ENCODE measurements at places on chromosomes 2 and 18.

GRCh38 chr2:176268976-176269318, 295 bp upstream of the MTX2 start:
- peaks cover 21% of the 10 kb centered on the region for H3K4me1 ChIP-seq
- DNase-seq: no peak
- peaks cover 5% of the 10 kb centered on the region for H3K27me3 ChIP-seq
- H3K36me3 ChIP-seq: no peaks in the 10 kb centered on the region
- 0 out of 2 replicates have a peak overlapping the region, but pooled peaks have one; percentile 83 for H3K27ac ChIP-seq
- H3K4me3 ChIP-seq: peak overlapping the region; percentile 97

DNA sequence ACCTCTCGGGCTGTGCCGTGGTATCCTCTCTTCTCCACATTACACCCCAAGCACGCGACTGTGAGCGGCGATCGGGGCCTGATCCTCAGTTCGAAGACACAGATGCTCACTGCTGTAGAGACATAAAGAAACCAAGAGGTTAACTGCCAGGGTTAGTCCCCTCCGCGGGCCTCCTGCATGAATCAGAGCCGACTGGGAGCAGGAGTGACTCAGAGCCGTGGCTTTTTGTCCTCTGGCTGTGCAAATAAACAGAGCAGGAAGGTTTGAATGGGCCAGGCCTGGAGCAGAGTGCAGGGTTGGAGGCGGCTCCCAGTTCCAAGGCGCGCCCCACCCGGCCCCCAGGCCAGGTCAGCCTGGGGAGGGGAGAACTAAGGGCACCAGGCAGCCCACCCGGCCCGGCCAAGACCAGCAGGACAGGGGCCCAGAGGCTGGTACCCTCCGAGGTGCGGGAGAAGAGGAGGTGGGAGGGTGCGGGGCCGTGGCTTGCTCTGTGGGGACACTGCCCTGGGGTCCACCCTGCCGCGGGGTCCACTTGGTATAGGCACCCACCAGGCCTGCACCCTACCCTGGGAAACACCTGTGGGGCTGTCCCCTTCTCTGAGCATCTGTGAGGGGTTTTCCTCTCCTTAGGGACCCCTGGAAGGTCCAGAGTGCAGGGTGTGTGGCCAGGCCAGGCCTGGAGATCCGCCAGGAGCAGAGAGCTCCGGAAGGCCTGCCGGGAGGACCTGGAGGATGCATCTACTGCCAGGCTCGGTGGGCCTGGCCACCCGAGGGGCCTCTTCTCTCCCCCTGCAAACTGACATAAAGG, 16.5 kb downstream of the TWIST2 start:
- H3K36me3 ChIP-seq: peaks cover 26% of the 10 kb centered on the region
- peak; percentile 100 for DNase-seq
- peak overlapping the region; percentile 82 for H3K4me3 ChIP-seq
- H3K27ac ChIP-seq: peak overlapping the region; percentile 98

GRCh38 chr2:126715111-126715510, 59.2 kb downstream of the GYPC start:
- H3K4me1 ChIP-seq: peaks cover 6% of the 10 kb centered on the region
- no peaks in the 10 kb centered on the region for H3K36me3 ChIP-seq
- peaks cover 9% of the 10 kb centered on the region for H3K27me3 ChIP-seq
- no peak for DNase-seq
- no peak overlapping the region for H3K4me3 ChIP-seq

DNA sequence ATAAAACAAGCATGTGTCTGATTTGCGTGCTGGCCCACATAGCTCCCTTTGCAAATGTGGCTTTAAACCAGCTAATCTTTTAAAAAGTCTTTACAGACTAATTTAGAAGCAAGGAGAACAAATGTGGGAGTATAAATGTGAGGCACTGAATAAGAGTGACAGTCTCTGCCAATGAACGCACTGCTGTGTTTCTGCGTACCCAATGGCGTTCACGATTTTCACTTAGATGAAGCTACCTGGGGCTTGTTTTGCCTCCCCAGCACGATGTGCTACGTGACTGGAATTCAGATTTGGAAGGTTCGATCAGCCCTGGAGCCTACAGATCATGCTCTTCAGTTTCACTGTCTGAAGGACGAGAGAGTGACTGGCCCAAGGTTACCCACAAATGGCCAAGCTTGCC, 10.8 kb upstream of the CRACDL start:
- H3K4me3 ChIP-seq: no peak overlapping the region
- H3K27me3 ChIP-seq: peaks cover 20% of the 10 kb centered on the region
- DNase-seq: no peak
- no peaks in the 10 kb centered on the region for H3K4me1 ChIP-seq

DNA sequence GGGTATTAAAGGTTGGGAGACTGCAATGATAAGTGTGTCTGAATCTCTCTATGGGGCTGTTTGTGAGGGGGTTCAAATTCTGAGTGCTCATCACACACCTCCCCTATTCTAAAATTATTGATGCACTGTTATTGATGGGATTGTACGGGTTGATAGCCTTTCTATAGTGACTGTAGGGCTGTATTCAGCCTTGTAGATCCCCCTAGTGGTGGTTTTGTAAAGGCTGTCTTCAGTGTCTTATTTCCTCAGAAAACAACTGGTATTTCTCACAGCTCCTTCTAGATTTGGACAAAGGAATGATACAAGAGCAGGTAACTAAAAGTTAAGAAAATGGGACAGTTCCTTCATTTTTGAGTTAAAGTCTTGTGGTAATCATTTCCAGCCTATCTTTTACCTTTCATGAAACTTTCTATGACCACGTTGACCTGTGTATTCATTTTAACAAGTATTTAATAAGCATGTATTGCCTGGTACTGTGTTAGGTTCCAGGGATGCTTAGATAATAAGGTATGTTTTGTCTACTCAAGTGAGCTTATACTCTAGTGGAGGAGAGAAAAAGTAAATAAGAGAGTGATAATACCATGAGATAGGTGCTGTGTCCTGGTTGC, 21.2 kb downstream of the SMAD4 start:
- no peak overlapping the region for H3K27ac ChIP-seq
- peaks cover 13% of the 10 kb centered on the region for H3K4me1 ChIP-seq
- DNase-seq: peak; percentile 43
- H3K4me3 ChIP-seq: no peak overlapping the region

DNA sequence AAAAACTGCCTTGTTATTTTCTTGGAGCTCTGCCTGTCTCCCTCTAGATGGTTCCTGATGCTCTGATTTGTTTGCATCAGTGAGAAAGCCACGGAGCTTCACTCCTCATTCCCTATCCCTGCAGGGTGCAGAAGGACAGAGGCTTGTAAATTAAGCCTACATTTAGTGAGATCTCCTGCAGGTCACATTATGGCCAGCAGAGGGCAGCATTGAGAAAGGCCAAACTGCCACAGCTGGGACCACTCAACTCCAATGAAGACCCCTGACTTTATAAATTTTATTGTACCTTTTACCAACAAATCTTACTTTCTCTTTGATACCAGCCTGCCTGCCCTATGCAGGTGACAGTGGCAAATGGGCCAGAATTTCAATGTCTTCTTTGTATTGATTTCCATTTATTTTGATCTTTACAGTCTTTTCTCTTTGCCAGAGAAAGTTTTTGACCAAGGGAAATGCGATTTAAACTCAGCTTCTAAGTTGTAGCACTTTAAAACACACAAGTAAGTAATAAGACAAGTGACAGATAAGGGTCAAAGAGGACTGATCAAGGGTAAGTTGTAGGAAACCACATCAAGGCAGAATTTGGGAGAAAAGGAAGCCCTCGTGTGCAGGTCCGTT, 1029.1 kb upstream of the KLHL29 start:
- H3K4me3 ChIP-seq: no peak overlapping the region
- DNase-seq: no peak
- no peaks in the 10 kb centered on the region for H3K27me3 ChIP-seq
- no peak overlapping the region for H3K27ac ChIP-seq
- no peaks in the 10 kb centered on the region for H3K36me3 ChIP-seq

DNA sequence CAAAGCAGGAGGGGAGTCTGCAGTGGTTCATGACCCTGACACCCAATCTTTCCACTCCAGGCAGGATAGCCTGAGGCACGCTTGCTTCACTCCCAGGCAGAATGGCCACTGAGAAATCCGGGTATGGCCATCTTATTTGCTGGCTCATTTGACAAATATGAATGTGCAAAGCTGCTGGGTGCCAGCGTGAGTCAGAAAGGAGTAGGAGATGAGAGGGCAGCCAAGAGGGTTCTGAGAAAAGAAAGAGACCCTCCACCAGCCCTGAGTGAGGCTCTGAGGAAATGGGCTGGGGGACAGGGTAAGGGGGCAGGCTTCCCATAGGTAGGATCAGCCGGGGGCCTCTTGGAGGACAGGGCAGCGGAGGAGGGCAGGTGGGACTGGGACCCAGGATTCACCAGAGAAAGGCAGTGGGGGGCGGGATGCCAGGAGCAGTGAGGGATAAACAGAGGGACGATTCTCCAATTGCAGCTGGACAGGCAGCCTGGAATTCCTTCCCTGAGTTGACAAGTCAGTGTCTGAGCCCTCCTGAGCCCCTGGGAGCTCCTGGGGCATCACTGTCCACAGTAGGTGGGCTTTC, 15.2 kb downstream of the RAMP1 start:
- H3K36me3 ChIP-seq: no peaks in the 10 kb centered on the region
- H3K27me3 ChIP-seq: peaks cover 7% of the 10 kb centered on the region
- DNase-seq: peak; percentile 92
- peak overlapping the region; percentile 66 for H3K4me3 ChIP-seq
- H3K4me1 ChIP-seq: peaks cover 32% of the 10 kb centered on the region
- peak overlapping the region; percentile 91 for H3K27ac ChIP-seq

DNA sequence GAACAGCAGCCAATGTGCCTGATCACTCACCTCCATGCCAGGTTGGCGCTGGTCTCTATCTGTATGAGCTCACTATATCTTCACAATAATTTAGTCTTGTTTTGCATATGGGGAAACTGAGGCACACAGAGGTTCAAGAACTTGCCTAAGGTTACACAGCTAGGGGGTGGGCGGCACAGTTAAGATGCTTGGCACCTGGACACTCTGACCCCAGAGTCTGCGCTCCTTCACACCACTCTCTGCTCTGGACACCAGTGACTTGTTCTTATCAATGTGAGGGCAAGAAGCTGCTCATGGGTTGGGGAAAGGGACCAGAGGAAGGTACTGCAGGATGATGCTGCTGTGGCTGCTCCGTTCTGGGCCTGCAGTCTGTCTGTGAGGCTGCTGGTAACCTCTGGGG, 27.1 kb downstream of the FBLN7 start:
- peaks cover 3% of the 10 kb centered on the region for H3K27me3 ChIP-seq
- no peak overlapping the region for H3K4me3 ChIP-seq
- H3K4me1 ChIP-seq: peaks cover 11% of the 10 kb centered on the region
- DNase-seq: no peak
- no peak overlapping the region for H3K27ac ChIP-seq

DNA sequence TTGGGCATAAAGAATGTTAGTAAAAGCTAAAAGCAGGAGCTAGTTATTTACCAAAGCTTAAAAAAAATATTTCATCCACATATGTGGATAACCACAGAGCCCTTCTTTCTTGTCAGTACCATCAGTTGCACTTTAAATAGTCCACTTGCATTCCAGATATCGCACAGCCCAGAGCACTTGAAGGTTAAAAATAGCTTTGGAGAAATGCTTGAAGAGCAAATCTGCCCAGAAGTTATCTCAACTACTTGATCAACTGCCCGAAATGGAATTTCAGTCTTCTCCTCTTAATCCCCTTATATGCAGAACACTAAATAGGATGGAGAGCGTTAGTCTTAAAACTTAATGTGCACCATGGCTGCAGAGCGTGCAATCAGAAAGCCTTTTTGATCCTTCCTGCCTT, 148.3 kb downstream of the PLEKHA3 start:
- H3K27ac ChIP-seq: no peak overlapping the region
- H3K4me3 ChIP-seq: no peak overlapping the region
- H3K27me3 ChIP-seq: peaks cover 8% of the 10 kb centered on the region
- H3K36me3 ChIP-seq: no peaks in the 10 kb centered on the region
- no peaks in the 10 kb centered on the region for H3K4me1 ChIP-seq

DNA sequence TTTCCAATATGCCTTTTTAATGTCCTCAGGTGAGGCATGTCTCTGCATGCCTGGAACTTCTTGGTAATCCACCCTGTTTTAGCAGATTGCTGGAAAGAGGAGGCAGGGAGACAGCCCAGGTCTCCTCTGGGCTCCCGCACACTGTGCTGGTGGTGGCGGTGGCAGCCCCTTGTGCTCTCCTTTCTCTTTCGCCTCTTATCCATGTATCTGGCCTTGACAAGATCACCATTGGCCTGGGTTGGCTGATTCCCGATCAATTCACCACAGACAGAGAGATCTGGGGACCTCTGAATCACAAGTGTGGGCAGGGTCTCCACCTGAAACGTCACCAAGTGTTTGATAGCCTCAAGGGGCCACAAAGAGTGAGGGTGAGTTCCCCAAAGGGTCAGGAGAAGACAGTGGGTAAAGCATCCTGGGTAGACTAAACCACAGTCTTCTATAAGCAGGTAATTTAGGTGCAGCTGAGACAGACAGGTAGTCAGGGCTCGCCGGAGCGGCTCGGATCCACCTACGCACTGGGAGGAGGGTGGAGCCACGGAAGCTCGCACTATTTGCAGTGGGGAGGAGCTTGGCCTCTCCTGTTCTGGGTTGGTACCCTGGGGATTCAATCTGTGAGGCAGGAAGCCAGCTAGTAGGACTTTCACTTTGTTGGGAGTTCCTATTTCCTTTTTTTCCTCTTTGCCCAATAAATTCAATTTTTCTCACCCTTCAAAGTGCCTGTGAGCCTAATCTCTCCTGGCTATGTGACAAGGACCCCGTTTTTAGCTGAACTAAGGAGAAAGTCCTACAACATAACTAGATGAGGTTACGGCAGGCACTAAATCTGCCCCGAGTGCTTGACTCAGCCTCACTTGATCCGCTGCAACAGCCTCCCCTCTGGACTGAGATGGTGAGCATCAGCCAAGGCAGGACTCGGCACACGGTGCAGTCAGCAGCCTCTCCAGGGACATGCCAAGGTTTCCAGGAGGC, 57.6 kb downstream of the SLC4A3 start:
- H3K27ac ChIP-seq: peak overlapping the region; percentile 80
- H3K4me1 ChIP-seq: peaks cover 92% of the 10 kb centered on the region
- H3K4me3 ChIP-seq: peak overlapping the region; percentile 88
- no peaks in the 10 kb centered on the region for H3K27me3 ChIP-seq
- no peak for DNase-seq
- peaks cover 16% of the 10 kb centered on the region for H3K36me3 ChIP-seq

GRCh38 chr18:5961097-5961827, 65.9 kb upstream of the TMEM200C start:
- no peak overlapping the region for H3K4me3 ChIP-seq
- H3K27me3 ChIP-seq: peaks cover 2% of the 10 kb centered on the region
- H3K4me1 ChIP-seq: no peaks in the 10 kb centered on the region
- no peak for DNase-seq

- peaks cover 3% of the 10 kb centered on the region for H3K27me3 ChIP-seq
- DNase-seq: no peak
- H3K36me3 ChIP-seq: no peaks in the 10 kb centered on the region
- no peak overlapping the region for H3K4me3 ChIP-seq
- no peak overlapping the region for H3K27ac ChIP-seq
These were observed 98.2 kb upstream of the GCFC2 start for GRCh38 chr2:75808793-75809535.

GRCh38 chr2:39281391-39281790, 37.6 kb upstream of the CDKL4 start:
- H3K4me1 ChIP-seq: no peaks in the 10 kb centered on the region
- H3K36me3 ChIP-seq: peaks cover 16% of the 10 kb centered on the region
- DNase-seq: no peak
- H3K4me3 ChIP-seq: no peak overlapping the region

- no peak overlapping the region for H3K4me3 ChIP-seq
- H3K36me3 ChIP-seq: no peaks in the 10 kb centered on the region
- H3K4me1 ChIP-seq: no peaks in the 10 kb centered on the region
- no peak for DNase-seq
These were observed 76.2 kb upstream of the AFF3 start for GRCh38 chr2:100218552-100218951.

- no peak for DNase-seq
- peaks cover 14% of the 10 kb centered on the region for H3K27me3 ChIP-seq
- H3K4me1 ChIP-seq: peaks cover 12% of the 10 kb centered on the region
- H3K36me3 ChIP-seq: peaks cover 12% of the 10 kb centered on the region
These were observed 24.1 kb upstream of the NMUR1 start for GRCh38 chr2:231554327-231554726.
